Activated effector memory CD4-positive, alpha-beta T cell treated with Interleukin-2 at 50 U/mL for 16 hours (primary cell): ENCODE measurements at places on chromosomes 6 and 20.
A peak's percentile ranks its signal among the peaks of the same experiment; 100 is the strongest.

DNA sequence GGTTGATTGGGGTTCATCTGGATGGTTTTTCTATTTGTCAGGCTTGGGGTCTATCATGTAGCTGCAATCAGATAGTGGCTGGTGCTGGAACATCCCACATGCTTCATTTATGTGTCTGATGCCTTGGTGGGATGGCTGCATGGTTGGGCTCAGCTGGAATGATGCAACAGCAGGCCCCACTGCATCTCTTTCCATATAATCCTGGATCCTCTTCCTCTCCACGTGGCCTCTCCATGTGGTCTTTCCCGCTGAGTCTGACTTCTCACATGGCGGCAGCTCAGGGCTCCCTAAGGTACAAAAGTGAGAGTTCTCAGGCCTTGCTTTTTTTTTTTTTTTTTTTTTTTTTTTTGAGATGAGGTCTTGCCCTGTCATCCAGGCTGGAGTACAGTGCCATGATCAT, 65.0 kb upstream of the SUPT3H start:
- DNase-seq = no peak

DNA sequence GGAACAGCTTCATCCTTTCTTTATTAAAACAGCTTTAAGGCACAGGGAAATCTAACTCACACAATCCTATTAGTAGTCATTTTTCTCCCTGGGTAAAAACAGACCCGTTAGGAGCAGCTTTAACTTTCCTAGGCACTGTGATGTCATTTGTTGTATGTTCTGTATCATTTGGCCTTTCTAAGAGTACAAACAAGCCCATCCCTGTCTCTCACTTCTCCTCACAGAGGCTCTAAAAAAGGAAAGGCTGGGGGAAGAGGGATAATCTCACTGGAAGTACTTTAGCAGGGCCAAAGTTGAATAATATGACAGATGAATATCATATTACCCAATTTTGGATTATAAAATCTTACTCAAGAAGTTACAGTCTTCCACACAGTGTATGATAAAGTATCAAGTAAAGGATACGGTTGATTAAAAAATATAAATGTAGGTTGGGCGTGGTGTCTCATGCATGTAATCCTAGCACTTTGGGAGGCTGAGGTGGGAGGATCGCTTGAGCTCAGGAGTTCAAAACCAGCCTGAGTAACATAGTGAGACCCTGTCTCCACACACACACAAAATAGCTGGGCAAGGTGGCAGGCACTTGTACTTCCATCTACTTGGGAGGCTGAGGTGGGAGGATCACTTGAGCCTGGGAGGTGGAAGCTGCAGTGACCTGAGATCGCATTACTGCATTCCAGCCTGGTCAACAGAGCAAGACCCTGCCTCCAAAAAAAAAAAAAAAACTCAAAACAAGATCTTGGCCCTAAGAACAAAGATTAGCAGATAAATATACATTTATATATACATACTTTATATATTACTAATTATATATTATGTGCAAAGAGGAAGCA, 7.9 kb downstream of the NUDT3 start:
- DNase-seq = no peak

DNA sequence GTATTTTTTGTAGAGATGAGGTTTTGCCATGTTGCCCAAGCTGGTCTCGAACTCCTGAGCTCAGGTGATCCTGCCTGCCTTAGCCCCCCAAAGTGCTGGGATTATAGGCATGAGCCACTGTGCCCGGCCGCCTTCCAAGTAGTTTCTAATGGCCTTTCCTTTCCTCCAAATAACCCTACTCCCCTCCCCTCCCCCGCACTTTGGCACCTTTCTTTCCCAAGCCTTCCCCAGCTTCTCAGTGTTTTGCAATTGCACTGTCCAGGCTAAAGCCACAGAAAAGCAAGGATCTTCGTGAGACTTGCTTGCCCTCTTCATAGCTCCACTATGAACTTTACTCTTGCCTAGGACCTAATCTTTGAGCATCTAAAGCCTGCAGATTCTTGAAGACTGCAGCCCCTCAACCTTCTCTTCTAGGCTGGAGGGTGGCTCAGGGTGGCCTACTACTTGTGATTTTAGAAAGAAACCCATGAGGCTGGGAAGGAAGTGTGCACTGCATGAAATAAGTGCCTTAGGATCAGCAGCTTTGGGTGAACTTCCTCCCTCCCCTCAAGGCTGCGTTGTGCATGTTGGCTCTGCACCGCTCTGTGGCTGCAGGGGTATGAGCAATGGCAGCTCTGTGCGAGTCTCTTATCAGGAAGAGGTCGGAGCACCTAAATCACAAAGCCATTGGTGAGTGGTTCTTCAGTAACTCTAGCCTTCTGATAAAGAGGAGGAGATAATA, 152.4 kb upstream of the SNX9 start:
- no peak for DNase-seq

GRCh38 chr6:168043848-168044415, 35.1 kb downstream of the FRMD1 start:
- no peak for DNase-seq

GRCh38 chr20:57066126-57066900, 200.1 kb downstream of the BMP7 start:
- no peak for DNase-seq

- no peak for DNase-seq
Measured at GRCh38 chr6:82739303-82739702, 326.3 kb downstream of the UBE3D start.

GRCh38 chr6:102415891-102416290, 1022.4 kb downstream of the GRIK2 start:
- DNase-seq = no peak

GRCh38 chr20:25584905-25585704, at the start of gene NINL:
NINL (minus strand) TSS chr20:25585531; CDS start chr20:25526587, 58,944 bp downstream.
- peak; percentile 31 for DNase-seq

DNA sequence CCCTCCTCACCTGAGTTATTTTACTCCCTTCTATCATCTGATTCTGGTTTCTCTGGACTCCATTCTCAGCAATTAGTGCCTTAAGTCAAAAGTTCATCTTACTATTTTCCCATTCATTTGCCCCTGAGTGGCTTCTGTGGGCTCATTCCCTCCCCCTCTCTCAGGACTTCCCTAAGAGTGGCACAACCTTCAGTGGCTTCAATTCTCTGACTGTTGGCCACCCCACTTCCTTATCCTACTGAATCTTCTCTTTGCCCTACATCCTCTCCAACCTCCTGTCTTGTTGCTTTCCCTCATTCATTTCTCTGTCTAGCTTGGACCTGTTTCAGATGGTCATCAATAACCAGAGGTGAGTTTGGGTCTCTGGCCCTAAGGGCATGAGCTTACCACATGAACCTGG, 61.1 kb upstream of the GLP1R start:
- DNase-seq = no peak

GRCh38 chr20:55928266-55928665, 77.1 kb downstream of the CBLN4 start:
- DNase-seq = no peak

DNA sequence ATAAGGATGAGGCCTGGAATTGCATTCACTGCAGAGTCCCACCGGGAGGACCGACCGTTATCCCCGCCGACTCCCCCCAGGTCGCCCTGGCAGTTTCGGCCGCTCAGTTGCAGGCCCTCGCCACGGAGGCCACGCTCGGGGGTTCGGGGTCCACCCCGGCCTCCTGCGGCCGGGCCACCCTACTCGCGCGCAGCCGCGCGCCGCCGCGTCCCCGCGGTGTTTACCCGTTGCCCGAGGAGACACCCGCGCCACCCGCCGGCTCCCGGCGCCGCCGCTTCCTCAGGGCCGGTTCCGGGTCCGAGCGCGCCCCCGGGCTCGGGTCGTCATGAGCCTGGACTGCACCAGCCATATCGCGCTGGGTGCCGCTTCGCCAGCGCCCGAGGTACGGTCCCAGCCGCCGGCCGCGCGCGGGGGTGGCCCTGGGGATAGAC, at the start of gene CCDC170:
Gene CCDC170, plus strand, starts transcription at position 214 of the 431 bp plus-strand sequence. Its CDS starts 112 bp downstream, at position 326.
- DNase-seq = no peak

GRCh38 chr6:166929542-166930189, 26.7 kb downstream of the RNASET2 start:
- no peak for DNase-seq

DNA sequence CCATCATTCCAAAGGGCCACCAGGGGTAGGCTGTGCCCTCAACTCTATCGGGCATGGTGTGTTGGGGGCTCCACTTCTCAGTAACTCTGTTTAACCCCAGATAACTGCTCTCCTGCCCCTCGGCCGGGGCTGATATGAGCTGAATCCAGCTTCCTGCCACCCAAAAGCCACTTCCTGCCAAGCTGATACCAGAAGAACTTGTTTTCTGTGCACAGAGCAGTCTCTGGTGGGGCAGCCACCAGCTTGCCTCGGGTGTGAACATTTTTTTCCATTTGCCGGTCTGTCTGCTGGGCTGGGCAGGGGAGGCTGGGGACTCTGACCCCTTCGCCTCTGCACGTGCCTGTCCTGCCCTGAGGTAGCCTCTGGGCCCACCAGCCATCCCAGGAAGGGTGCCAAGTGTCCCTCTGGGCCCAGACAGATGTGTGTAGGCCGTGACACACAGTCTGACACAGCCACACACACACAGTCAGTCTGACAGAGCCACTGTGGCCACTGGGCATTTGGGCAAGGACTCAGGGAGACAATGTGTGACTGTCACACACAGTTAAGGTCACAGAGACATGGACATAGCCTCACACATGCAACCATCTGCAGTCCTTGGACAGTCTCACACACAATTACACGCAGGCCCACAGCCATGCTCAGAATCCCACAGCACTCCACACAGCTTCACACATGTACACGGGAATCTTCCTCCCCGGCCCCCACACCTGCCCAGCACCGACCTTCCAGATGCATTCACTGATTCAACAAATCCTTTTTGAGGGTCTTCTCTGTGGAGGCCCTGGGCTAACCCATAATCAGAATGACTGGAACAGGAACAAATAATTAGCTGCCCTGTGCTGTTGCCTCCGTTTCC, 45.1 kb downstream of the NOL4L start:
- DNase-seq = peak; percentile 69

GRCh38 chr6:43788301-43788700, 18.3 kb downstream of the VEGFA start:
- DNase-seq = no peak

DNA sequence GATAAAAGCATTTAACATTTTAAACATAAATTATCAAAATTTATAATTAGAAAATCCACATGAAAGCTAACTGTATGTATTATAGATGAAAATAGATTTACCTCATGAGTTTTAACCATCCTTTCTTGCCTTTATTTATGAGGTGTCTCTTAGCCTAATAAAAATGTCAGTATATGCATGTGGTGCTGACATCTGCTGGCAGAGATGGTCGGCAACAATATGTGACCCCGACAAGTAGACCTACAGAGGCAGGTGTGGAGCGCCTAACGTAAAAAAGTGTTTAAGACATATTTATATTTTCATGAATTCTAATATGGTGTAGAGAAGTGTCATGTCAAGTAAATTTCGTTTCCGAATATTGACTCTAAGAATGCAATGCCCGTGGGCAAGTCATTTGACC, 149.0 kb upstream of the FUT9 start:
- DNase-seq = no peak

DNA sequence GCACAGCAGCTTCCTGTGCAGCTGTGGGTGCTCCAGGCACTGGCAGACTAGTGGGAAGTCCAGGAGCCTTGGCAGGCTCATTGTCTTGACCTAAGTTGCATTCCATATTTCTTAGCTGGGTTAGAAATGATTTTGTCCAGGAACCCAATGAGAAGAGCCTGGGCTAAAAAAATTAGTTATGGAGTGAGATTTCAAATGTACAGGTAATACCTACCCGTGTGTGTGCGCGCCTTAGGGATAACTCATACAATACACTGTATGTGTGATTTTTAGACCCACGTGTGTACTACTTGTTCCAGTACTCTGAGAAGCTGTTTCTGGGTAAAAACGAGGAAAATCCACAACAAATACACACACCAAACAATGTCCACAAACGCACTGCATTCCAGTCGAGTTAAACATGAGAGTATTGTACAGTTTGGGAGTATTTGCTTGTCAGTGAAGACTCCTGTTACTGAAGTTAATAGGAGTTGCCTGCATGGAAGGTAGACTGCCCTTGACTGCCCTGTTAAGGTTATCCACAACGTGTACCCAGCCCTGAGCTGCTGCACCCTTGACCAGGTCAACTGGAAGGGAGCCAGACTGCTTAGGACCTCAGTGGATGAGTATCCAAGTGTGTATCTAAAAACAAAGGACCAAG, 1.4 kb downstream of the PAQR8 start:
- no peak for DNase-seq

DNA sequence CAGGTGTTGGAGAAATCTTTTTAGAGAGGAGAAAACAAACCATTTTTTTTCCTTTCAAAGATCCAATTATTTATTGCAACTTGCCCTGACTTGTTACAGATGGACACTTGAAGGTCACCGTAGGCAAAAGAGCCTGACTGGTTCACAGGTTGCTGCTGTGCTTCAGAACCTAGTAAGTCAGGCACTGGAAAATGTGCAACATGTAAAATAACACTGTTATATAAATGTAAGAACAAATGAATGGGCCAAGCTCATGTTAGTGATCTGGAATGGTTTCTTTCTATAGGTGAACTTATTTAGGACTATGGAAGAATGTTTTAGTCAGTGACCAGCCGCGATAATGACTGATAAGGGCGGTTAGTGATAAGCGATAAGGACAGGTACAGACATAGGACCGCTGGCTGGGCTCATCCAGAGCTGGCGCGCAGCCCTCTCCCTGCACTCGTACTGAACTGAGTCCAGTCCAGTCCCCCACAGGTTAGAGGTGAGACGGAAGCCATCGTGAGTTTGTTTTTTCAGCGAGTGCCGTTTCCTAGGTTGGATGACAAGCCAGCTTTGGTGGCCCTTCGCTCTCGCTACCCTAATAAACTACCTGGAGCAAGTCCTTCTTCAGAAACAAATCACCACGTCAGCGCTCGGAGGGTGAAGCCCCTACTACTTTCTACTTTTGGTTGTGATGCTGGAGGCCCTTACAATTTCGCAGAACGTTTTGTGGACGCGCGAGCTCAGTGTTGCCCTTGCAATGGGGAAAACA, 94.4 kb upstream of the PRDM1 start:
- DNase-seq = peak; percentile 38

GRCh38 chr6:104718672-104719071, 141.0 kb downstream of the HACE1 start:
- no peak for DNase-seq

DNA sequence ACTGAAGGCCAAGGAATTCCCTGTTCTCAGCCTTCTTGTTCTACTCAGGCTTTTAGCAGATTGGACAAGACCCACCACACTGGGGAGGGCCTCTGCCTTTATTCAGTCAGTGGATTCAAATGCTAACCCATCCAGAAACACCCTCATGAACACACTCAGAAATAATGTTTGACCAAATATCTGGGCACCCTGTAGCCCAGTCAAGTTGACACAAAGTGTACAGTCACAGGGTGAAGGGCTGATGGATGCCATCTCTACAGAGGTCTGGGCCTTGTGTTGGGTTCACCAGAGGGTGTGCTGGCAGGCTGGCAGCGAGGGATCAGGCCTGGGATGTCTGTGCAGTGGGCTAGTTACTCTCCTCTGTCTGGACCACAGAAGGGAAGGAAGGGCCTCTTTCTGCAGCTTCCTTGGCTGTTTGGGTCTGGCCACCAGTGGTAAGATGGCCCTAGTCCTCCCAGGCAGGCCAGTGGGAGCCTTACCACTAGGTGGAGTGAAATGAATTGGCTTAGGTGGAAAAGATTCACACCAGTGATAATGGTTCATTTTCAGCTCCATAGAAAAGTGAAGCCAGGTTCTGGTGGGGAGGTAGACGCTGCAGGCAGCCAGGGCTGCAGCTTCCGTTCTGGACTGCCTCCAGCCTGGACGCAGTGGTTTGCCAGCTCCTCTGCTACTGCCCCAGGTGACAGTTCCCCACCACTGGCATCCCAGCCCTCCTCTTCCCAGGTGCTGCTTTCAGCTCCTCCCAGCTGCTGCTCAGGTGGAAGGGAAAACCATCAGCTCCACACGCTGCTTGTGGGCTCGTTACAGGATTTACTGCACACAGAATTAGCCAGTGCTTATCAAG, 9.2 kb downstream of the TUBB2A start:
- no peak for DNase-seq

- no peak for DNase-seq
Measured at GRCh38 chr6:150142670-150143515, at the start of gene PPP1R14C. PPP1R14C (plus strand) TSS chr6:150143044; CDS start chr6:150143193, 149 bp downstream.
